ENCODE measurements at places on chromosomes 4 and X.

- no peak for DNase-seq
Measured at GRCh38 chr4:16989371-16989770, 90.9 kb upstream of the LDB2 start.

DNA sequence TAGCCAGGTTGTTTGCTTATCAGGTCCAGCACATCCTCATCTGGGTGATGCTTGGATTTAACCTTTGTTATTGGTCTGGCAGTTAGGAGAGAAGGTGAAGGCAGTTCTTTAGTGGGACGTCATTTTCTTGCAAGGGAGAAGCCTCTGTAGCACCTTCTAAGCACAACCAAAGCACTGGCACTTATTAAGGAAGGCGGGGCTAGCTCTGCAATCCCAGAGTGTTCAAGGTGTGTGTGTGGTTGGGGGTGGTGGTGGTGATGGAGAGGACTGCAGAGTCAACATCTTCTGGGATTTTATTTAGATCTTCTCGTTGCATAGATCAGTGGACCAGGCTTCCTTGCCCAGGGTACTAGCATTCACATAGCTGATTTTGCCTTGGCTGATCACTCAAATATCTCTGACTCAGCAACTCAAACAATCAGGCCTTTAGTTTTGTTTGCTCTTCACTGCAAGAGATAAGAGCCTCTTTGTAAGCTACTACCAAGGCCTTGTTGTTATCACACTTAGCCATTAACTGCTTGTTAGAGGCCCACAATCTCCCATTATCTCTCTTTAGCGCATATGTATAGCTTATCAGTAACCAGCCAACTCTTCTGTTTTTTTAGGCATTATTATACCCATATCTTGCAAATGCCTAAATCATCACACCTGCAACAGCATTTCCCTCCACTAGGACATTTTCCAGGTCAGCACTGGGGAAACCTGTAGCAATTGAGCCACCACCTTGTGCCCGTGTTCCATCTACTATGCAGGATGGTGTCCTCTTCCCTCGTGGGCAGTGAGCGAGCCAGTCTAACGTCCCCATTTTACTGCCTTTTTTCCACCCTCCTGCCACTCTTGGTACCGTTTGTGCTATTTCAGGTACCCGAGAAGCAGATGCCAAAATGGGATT, 36.5 kb upstream of the LINC00632 start:
- no peak for DNase-seq

DNA sequence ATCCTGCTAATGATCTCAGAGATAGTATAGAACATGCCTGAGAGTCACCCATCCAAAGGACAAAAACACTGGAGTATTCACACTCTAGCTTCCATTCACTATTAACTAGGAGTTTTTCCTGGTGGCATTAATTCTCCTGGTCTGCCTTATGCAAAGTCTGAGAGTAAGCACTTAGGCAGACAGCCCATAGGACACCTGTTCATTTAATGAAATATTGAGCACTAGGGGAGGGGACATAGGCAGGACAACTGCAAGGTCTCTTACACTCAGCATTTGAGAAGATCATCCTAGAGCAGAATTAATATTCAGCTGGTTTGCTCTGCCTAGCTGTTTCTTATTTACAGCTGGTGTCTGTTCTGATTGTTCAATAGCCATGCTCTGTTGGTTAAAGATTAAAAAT, 508.5 kb downstream of the CENPC start:
- DNase-seq, result no peak

DNA sequence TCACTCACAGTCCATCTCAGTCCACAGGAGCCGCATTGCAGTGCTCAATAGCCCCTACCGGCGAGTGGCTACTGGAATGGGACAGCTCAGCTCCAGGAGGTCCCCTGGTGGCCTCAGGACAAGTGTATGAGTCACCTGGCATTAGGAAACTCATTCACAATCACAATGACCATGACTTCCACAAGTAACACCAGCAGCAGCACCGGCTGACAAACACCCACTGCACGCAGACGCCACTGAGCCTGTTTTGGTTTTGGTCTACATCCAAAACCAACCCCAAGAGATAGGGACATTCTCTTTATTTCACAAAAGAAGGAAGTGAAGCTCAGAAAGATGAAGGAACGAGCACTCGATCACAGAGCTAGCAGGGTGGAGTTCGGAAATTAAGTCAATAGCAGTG, 8.1 kb downstream of the JAKMIP1 start:
- DNase-seq, result no peak

Data from colonic mucosa (tissue), 4 donors.